ENCODE measurements at places on chromosomes 6 and 20. TPM values are rescaled to one million over a fixed set of nuclear protein-coding genes. Genes with fewer than 3 reads are reported as not detected.

- no peak for DNase-seq
These were observed 11.9 kb downstream of the CUL9 start for GRCh38 chr6:43193929-43194328.

- no peak for DNase-seq
These were observed 251.0 kb upstream of the NRSN1 start for GRCh38 chr6:23875006-23875405.

GRCh38 chr6:131960371-131961133, 9.4 kb upstream of the CCN2 start:
- DNase-seq, result no peak

DDX43 gene
- 0.30 TPM for polyA plus RNA-seq

DNA sequence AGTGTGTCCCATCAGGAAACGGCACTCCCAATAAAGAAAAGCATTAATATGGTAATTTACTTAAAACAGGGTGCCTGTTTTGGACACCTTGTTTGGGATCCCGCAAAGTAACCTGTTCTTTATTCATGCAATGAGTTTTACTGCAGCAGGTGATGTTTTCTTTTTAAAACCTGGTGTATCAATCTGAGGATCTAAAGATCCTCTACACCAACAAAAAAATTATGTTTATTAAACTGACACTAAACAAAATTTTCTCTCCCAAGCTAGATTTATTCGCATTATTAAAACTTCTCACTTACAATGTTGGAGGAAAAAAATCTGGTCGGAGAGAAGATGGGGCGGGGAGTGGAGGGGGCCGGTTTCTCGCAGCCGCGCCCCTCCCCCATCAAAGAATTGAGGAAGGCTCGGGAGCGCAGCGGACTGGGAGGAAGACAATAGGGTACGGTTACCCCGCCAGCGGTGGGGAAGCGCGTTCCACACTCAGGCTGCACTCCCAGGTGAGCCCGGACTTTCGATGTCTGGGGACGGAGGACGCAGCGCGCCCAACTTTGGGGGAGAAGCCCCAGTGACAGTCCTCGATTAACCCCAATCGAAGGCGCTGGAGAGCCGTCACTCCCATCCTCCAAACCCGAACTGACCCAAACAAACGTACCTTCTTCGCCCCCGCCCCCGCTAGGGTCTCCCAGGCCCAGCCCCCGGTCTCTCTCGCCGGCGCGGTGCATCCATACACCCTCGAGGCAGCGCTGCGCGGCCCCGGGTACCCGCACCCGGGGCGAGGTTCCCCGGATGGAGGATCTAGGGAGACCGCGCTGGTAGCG, 1.3 kb downstream of the CD24 start:
- no peak for DNase-seq

DNA sequence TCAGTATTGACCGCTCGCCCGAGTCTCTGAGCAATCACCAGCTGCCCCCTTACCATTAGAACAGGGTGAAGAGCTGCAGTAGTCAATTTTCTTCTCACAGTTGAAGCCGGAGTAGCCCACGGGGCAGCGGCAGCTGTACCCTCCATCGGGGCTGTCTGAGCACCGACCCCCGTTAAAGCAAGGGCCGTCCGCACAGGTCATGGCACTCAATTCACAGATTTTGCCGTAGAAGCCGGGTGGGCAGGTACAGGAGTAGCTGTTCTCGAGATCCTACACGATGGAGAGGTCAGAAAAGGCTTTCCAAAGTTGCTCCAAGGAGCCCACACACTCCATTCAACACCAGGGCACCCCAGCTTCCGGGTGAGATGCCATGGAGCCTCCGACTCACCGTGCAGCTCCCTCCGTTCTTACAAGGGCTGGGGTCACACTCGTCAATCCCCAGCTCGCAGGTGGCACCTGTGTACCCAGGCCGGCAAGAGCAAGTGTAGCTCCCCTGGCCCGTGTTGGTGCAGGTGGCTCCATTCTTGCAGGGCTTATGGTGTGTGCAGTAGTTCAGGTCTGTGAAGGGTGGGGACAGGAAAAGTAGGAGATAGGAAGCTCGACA, 5.9 kb downstream of the DLL1 start:
- no peak for DNase-seq

GRCh38 chr6:20769631-20770030, 235.4 kb downstream of the CDKAL1 start:
- no peak for DNase-seq

EEF1E1 gene
- 20.4 TPM for polyA plus RNA-seq

- DNase-seq, result no peak
These were observed 5.3 kb upstream of the CABLES2 start for GRCh38 chr20:62412194-62413024.

DNA sequence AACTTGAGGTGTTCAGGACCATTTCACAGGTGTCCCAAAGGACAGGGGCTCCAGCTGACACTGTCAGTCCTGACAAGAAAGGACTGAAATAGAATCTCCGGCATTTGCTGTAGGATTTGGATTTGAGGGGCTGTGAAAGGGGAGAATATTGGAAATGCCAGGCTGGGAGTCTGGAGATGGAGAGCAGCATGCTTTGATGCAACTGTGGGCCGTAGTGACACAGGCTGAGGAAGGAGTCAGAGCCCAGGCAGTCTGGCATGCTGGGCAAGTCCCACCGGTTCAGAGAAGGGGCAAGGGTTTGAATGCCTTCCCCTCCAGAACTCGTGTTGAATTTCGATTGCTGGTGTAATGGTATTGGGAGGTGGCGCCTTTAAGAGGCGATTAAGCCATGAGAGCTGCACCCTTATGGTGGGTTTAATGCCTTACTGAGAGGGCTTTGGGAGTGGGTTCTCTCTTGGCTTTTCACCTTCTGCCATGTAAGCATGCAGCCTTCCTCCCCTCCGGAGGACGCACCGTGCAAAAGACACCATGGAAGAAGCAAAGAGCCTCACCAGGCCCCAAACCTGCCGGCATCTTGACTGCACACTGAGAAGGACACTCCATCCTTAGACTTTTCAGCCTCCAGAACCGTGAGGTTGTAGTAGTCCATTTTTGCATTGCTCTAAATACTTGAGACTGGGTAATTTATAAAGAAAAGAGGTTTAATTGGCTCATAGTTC, 9.4 kb upstream of the PYGB start:
- DNase-seq, result no peak

HLA-DMA gene
- 12.6 TPM for polyA plus RNA-seq

TAF11 gene
- 45.3 TPM for polyA plus RNA-seq

- no peak for DNase-seq
These were observed 190.7 kb downstream of the C6orf118 start for GRCh38 chr6:165118736-165119135.

C20orf202 gene
- 0.39 TPM for polyA plus RNA-seq

- no peak for DNase-seq
These were observed 124.1 kb downstream of the PHF3 start for GRCh38 chr6:63759605-63760105.

DNA sequence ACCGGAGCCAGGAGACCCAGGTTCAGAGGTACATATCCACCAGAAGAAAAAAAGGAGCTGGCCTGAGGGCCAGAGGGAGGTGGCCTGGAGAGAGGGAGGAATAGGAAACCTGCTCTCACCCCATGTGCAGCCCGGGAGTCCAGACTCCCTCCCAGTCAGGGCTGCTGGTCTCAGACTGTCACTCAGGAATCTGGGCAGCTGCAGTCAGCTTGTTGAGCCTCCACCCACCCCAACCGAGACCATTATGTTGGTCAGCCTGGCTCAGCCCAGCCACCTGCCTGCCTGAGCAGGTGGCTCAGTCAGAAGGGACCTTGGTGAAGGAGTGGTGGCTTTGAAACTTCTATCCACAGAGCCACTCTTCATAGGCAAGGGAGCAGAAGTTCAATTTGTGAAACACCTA, 53.3 kb upstream of the EPB41L1 start:
- no peak for DNase-seq

CSTF1 gene
- polyA plus RNA-seq, result 26.2 TPM

- DNase-seq, result no peak
These were observed 89.2 kb upstream of the STMND1 start for GRCh38 chr6:17012421-17013225.

CDS2 gene
- 19.8 TPM for polyA plus RNA-seq

DNA sequence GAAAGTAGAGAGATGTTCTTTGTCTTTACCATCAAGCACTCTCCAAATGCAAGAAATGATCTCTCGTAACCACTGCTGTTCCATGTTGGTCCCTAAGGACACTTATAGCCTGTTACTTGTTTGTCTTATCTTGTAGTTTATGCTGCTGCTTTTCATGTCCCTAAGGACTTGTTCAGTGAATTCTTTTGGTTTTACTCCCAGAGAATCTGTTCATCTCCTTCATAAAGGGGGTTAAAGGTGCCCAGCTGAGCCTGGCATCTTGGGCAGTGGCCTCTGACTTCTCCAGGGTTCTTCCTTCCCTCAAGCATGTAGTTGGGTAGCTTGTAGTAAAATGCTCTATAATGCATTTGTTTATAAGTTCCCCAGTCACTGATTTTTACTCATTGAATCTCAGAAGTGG, 864 bp upstream of the PKIG start:
- DNase-seq, result no peak

- no peak for DNase-seq
These were observed 183.8 kb downstream of the PLCB1 start for GRCh38 chr20:8315639-8316573.

LY86 gene
- 1.4 TPM for polyA plus RNA-seq

DNA sequence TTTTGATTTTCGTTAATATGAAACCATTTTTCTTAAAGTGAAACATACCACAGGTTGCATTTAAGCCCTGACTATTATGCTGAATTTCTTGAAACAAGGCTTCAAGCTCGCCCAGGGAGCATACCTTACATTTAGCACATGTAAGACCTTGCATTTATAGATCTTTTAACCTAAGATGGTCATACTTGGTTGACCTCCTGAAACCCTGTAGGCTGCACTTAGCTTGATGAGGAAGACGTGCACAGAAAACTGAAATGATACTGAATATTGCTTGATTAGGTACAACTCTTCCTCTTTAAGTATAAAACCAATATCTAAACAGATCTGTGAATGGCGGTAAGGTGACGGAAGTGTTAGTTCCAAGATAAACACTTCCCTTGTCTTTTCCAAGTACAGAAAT, 82.2 kb downstream of the CTNNBL1 start:
- no peak for DNase-seq

FERMT1 gene
- 0.18 TPM for polyA plus RNA-seq

DNA sequence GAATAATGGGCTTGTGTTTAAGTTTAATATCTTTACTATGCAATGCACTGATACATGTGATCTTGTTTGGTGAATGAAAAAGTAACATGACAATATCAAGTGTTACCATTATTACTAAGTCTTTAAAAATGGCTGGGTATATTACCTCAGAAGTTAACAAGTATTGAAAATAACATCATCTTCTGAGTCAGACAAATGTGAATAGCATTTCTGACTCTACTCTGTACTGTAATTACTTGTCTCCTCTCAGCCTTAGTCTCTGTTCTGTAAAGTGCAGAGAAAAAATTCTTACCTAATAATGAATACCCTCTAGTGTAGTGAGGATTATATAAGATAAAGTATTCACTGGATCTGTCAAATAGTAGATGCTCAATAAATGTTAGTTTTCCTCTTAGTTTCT, 47.0 kb upstream of the GCLC start:
- no peak for DNase-seq

BACH2 gene
- 4.9 TPM for polyA plus RNA-seq

NMBR gene
- polyA plus RNA-seq, result 0.13 TPM

GRCh38 chr20:24328901-24329300, 140.5 kb upstream of the SYNDIG1 start:
- DNase-seq, result no peak

- no peak for DNase-seq
These were observed 146.2 kb downstream of the DLL1 start for GRCh38 chr6:170144571-170145271.

GRCh38 chr20:24953621-24954133, 4.6 kb downstream of the CST7 start:
- DNase-seq, result no peak

- no peak for DNase-seq
These were observed 32.7 kb downstream of the ILRUN start for GRCh38 chr6:34663831-34664255.

DNA sequence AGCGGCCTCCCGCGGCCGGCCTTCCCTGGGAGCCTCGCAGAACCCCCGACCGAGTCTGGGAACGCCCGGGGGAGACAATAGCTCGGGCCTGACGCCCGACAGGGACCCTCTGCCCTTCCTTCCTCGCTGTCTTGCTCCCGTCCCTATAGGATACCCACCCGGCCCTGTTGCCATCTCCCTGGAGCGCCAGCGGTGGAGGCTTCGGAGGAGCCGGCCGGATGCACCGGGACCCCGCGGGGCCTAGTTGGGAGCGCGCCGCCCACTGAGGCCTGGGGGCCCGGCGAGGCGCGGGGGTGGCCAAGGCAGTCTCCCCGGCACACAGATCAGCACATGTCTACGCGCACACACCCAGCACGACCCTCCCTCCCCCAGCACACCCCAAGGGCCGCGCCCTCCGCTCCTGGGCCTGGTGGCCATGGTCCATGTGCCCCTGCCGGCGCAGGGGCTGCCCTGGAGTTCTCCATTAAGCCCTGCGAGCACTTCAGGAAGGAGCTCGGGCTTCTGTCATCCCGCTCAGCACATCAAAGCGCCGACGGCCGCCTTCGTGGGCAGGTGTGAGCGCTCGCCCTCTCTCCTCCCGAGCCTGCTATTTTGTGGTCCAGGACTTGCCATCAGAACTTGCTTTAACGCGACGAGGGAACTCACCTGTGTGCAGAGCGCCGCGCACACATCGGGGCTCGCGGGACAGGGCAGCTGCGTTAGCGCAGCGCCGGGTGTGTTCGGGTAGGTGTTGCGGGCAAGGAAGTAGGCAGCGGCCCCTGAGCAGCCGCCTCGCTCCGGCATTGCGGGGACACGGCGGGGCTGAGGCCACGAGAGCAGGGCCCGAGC, 3.7 kb downstream of the FOXF2 start:
- DNase-seq, result no peak

DNA sequence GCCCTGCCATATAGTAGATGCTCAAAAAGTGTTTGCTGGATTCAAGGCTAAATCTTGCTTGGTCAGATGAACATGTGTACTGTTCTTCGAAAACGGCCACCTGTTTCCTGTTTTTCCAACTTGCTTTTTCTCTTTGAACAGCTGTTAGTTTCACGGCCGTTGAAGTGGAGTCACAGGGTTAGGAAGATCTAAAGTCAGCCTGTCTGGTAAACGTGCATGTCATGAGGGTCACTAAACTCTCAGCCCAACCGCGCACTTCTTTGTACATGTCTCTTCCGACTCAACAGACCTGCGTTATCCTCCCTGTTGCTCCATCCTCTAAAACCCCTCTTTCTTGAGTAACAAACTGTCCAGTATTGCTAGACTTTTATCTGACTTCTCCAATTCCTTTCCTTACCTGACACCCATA, 93.2 kb upstream of the MAN1A1 start:
- no peak for DNase-seq

GRCh38 chr6:151387175-151387970, 4.0 kb downstream of the ZBTB2 start:
- no peak for DNase-seq

- no peak for DNase-seq
These were observed 37.9 kb downstream of the ERMARD start for GRCh38 chr6:169789146-169789943.

DNA sequence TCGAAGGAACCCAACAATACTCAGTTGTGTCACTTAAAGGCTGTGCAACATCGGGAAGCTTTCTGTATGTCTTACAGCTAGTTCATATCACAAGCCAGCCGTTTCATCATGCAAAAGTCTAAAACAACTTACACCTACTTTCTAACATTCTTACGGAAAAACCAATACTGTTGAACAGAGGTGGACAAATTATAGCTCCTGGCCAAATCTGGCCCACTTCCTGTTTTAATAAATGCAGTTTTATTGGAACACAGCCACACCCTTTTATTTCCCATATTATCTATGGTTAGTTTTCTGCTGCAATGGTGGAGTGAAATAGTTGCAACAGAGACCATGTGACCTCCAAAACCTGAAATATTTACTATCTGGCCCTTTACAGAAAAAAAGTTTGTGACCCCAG, 46.6 kb downstream of the MYB start:
- DNase-seq, result no peak

SIRPA gene
- 29.2 TPM for polyA plus RNA-seq

- no peak for DNase-seq
These were observed 101.5 kb downstream of the CEBPB start for GRCh38 chr20:50292079-50292590.

All from forelimb muscle (tissue), 1 donor.